ENCODE measurements at places on chromosomes 6 and 20.

GRCh38 chr6:43639984-43640800 lies 4.6 kb downstream of the MAD2L1BP start:
- no peak for DNase-seq

- DNase-seq = no peak
Measured at GRCh38 chr6:99132026-99132635, 184.4 kb upstream of the FBXL4 start.

- no peak for DNase-seq
Measured at GRCh38 chr20:20761301-20761700, 48.9 kb upstream of the RALGAPA2 start.

- DNase-seq = no peak
Measured at GRCh38 chr20:43941476-43942200, 27.0 kb downstream of the TOX2 start.

DNA sequence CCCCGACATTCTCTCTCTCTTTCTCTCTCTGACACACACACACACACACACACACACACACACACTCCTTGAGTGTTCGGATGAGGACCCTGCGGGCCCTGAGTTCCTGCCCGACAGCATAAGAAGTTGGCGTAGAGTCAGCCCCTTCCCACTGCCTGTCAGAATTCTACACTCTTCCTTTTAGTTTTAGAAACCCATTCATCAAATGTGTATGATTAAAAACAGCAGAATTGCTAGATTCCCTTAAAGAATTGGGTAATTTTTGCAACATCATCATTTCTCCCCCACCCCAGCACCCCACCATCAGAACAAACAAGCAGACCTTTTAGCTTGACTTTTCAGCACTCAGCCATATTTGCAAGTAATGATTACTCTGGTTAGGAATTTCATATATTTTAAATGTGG lies 322.8 kb downstream of the FARS2 start:
- no peak for DNase-seq

DNA sequence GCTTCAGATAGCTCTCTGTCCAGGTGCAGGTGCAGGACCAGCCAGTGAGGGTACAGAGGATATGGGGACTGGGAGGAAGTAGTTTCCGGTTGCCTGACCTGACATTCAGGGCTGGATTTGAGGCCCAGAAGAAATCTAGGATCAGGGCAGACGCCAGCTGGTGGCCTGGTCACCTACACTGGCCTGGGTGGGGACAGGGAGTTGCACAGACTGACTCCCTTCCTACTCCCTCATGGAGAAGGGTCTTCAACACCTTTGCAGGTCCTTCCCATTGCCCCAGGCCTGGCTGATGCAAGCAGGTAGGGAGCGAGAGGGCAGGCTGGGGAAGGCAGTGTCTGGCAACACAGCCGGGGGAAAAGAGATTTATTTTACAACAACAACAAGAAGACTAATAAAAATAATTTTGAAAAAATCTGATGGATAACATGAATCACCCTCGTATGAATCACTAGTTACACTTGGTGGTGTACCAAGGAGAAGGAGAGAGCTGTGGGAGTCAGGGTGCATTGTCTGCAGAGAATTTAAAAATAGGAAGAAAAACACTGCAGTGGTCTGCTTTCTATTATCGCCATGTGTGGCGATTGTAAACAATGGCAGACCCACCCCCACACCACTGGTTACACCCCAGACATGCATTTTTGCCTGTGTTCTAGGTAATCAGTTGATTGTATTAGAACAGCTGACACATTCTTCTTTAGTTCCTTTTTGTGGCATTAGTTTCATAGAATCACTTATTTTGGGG lies 62.3 kb upstream of the SNX9 start:
- DNase-seq = no peak

GRCh38 chr6:34549026-34549803 lies 6.9 kb downstream of the SPDEF start:
- DNase-seq = no peak

GRCh38 chr6:21395121-21395520 lies 198.4 kb upstream of the SOX4 start:
- DNase-seq = no peak

DNA sequence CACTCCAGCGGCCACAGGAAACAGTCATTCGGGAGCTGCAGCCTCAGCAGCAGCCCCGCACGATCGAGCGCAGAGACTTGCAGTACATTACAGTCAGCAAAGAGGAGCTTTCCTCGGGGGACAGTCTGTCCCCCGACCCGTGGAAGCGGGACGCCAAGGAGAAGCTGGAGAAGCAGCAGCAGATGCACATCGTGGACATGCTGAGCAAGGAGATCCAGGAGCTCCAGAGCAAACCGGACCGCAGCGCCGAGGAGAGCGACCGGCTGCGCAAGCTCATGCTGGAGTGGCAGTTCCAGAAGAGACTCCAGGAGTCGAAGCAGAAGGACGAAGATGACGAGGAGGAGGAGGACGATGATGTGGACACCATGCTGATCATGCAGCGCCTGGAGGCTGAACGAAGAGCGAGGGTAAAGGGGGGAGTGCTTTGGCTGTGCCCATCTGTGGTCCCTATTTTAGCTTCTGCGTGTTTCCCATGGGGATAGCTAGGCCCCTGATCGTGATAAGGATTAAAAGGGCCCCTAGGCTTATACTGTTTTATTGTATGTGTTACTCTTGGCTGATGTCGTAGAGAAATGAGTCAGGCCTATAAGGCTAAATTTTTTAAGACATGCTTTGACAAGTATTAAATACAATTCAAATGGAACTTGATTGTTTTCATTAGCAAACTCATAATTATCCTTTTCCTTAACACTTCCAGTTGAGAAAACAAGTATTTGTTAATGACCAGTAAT lies 45.5 kb upstream of the KIF25 start:
- no peak for DNase-seq

DNA sequence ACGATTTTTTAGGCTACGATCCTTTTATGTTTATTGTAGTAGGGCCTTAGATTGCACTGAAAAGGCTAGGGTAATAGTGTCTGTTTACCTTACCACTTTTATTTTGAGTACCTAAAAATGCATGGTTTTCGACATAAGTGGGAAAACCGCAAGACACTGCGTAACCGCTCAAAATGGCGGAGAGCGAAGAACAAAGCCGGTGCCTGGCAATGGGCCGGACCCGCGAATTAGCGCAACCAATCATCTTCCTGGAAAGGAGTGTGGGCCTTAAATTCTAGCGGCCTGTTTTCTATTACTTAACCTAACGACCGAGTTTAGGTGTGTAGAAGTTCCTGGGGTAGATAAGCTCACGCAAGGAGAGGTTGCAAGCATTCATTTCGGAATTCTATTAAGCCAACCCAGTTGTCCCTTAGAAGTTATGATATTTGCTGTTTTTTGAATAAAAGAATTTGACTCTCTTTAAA lies 118.0 kb downstream of the HFE start:
- peak; percentile 86 for DNase-seq

DNA sequence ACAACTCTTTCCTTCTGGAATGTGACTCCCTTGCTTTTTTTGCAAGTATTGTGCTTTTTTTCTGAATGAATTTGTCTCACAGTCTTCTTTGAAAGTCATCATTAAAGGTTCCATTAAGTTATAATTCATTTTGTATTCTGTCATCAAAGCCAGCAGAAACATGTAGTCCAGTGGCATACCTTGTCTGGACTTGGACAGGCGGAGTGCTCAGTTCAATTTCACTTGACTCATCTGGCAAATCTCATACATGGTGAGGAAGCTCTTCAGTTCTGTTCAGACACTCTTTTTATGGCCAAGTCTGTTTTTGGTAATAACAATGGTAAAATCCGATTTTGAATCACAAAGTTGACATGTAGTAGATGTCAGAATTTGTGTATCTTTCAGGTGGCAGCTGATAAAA lies 260.8 kb upstream of the OPRM1 start:
- DNase-seq = no peak

GRCh38 chr20:44392776-44393607 lies 37.5 kb downstream of the HNF4A start:
- no peak for DNase-seq

GRCh38 chr6:106247293-106247692 lies 78.3 kb downstream of the ATG5 start:
- no peak for DNase-seq

DNA sequence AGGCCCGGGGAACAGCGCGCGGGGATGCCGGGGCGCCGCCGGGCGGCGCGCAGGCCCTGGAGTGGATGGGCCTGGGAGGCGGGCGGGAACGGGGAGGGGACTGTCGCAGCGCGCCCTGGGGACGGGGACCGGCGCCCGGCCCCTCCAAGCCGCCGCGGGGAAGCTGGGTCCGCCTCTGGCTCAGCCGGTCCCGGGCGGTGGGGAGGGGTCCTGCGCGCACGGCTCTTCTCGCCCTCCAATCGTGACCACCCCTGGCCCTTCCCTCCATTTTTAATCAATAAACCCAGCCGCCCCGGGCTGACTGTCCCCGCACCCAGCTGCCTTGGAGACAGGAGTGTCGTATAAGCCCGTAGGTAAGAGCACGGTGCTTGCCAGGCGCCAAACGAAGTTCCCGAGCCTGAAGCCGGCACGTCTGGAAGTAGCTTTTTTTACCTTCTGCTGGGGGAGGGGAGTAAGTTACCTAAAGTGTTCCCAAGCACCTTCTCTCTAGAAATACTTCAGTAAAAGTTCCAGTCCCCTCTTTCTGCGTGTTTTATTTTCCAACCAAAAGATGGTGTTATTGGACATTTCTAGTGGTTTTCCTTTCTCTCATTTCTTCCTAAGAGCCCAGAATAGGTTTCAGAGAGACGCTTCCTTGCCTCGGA lies 780 bp upstream of the TAF4 start:
- DNase-seq = peak; percentile 87

- DNase-seq = no peak
Measured at GRCh38 chr6:107714104-107714503, 110.0 kb downstream of the SCML4 start.

- DNase-seq = no peak
Measured at GRCh38 chr6:106155219-106155830, 69.2 kb downstream of the PRDM1 start.

DNA sequence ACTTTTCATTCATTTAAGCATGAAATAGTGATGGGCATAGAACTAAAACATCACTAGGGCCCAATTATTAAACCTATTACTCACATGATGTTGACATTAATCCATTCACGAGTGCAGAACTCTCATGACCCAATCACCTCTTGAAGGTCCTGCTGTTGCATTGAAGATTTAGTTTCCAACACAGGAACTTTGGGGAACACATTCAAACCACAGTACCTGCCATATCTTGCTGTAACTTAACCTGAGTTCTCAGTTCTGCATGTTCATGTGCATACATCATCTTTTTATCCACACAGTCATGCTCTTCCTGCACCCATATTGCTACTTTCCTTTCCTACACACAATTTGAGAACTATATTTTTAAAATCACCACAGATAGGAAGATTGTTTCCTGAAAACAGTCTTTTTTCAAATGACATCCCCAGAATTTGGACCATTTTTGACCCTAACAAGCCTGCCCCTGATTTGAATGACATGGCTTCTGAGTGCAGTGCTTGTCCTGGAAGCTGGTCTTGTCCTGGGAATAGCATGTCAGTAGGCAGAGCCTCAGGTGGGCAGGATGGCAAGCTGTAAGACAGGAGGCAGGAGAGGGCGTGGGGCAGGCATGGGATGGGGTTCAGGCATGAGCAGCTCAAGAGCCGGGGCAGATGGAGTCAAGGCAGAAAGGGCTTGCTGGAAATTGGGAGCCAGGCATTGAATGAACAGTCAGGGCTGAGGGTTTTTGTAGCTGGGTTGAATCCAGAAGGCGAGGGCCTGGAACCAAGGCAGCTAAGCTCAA lies 49.2 kb upstream of the FOXC1 start:
- DNase-seq = no peak

GRCh38 chr6:100464903-100465700 lies at the start of gene SIM1:
TSS of gene SIM1 (minus strand) at chr6:100464921. CDS start at chr6:100463468, 1,453 bp downstream.
- peak; percentile 96 for DNase-seq

DNA sequence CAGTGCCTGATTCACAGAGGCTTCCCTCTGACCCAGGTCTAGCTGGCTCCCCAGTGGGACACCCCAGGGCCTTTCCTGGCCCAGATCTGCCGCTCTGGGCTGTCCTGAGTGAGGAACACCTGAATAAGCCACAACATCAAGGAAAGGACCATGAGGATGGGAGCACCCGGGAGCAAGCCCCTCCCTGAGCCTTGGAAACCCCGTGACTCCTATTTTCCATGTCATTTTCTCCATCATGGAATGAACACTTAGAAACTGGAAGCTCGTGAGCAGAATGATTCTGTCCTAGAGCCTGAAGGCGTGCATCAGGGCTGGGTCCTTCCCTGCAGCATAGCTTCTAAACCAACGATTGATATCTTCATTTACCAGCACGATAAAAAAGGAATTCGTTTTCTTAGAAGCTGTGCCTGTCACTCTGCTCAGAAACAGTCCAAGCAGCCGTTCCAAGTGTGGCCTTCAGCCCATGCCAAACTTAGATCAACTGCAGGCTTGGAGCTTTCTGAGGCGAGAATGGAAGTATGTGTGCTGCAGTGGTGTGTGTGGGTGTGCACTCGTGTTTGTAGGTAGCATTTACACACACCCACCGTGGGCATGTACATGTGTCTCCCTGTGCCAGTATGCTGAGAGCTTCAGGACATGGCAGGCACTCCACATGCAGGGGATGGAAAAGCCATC lies 83.2 kb upstream of the FOXC1 start:
- DNase-seq = no peak

DNA sequence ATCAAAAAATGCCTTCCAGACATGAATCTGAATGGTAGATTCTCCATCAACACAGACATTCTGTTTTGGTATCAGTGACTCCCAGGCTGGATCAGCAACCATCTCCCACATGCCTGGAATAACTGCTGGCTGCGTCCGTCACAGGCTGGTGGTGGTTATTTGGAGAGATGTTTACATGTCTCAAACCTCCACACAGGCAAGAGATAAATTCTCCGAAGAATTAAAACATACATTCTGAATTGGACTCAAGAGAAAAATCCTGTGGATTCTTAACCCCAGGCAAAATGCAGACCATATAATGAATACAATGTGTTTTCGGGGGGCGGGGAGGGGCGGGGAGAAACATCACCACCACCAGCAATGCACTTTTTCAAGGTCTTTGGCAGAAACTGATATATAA lies 108.2 kb downstream of the THBS2 start:
- no peak for DNase-seq

- DNase-seq = peak; percentile 46
Measured at GRCh38 chr20:49775229-49775693, 37.4 kb upstream of the SLC9A8 start.

DNA sequence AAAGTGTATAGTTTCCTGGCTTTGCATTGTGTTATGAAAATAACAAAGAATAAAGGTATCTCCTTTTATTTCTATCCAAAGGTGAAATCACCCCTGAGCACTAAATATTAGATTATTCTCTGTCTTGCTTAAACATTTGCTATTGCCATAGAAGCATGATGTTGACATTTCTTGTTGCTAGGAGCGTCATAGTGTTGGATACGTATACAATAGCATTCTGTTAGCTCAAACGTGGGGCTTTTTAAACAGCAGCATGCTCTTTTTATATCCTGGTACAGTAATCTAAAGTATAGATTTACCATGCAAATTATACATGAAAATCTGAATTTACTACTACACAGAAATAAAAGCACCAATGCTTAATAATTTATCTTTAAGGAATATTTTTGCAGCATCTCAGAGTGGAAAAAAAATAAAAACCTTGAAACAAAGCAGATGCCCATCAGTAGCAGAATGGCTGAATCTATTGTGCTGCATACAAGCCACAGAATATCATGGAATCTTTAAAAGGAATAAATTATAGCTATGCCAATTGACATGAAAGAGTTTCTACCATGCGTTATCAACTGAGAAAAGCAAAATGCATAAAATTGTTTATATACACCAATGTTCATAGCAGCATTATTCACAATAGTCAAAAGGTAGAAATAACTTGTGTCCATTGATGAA lies 9.6 kb upstream of the HSF2 start:
- no peak for DNase-seq

- no peak for DNase-seq
Measured at GRCh38 chr6:6826961-6827360, 238.4 kb downstream of the LY86 start.

All from GM23338 (cell line).